ENCODE measurements at places on chromosomes 16 and 17.
A peak's percentile ranks its signal among the peaks of the same experiment; 100 is the strongest.

- DNase-seq: no peak
Observed at GRCh38 chr17:38685491-38685890, 10.7 kb upstream of the EPOP start.

GRCh38 chr16:58455750-58456149, 44.2 kb upstream of the NDRG4 start:
- DNase-seq: no peak

DNA sequence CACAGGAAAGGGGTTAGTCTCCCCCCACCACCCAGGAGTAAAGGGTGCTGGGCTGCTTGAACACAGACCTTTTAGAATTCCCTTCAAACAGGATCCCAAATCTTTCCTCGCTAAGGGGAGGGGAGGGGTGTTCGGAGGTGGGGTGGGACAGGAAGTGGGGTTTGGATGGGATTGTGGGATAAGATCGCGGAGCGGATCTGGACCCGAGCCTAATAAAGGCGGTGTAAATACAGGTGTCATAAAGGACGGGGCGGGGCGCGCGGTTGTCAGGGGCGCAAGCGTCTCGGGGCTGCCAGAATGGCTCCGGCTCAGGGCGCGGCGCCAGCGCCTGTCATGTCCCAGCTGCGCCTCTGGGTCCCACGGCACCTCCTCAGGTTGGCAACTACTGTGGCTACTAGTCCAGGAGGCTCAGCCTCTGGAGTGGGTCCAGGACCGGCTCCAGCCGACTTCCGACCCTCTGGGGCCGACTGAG, 59.8 kb upstream of the FBXO47 start:
- peak; percentile 25 for DNase-seq

DNA sequence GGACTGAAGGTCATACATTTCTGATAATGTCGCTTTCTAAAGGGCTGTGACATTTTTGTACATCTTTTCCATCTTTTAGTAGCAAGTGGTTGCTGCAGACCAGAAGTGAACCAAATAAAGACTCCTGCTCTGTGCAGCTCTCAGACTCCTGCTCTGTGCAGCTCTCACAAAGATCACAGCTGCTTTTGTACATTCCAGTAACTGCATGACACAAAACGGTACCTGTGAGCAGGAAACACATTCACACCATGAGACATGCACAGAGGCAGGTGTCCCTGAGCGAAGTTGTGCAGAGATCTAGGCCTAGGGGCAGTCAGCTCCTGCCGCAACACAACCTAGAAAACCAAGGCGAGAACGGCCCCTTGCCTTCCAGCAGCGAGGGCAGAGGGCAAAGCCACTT, 67.5 kb downstream of the KLHDC4 start:
- no peak for DNase-seq
